ENCODE measurements at places on chromosomes 16 and 17.

- no peak for DNase-seq
These were observed 11.3 kb downstream of the CACNG4 start for GRCh38 chr17:66975614-66976378.

DNA sequence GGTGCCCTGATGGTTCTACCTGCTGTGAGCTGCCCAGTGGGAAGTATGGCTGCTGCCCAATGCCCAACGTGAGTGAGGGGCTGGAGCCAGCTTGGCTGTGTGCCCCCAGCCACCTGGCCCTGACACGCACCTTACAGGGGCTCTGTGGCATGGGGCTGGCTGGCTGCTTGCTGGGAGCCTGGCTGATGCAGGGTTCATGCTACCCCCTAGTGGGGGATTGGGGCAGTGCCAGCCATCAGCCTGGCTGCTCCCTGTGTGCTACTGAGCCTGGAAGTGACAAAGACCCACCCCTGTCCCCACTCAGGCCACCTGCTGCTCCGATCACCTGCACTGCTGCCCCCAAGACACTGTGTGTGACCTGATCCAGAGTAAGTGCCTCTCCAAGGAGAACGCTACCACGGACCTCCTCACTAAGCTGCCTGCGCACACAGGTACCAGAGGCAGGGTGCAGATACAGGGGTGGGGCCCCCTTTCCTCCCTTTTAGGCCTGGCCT, 5.7 kb downstream of the GRN start:
- DNase-seq = peak; percentile 82

DNA sequence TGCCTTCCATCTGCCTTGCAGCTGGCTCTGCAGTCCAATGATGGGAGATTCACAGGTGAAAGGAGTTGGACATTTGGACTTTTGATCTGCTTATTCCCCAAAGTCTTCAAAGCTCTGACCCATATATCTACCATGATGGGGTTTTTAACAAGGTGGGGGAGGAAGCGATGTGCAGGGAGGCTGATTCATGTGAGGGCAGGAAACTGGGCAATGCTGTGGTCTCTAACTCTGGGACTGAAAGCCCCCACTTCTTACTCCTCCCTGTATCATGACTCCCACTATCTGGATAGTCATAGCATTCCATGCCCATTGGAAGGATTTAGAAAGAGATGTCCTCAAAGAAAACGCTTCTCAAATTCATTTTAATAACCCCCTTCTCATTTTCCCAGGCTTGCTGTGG, 16.3 kb downstream of the HOXB1 start:
- no peak for DNase-seq

DNA sequence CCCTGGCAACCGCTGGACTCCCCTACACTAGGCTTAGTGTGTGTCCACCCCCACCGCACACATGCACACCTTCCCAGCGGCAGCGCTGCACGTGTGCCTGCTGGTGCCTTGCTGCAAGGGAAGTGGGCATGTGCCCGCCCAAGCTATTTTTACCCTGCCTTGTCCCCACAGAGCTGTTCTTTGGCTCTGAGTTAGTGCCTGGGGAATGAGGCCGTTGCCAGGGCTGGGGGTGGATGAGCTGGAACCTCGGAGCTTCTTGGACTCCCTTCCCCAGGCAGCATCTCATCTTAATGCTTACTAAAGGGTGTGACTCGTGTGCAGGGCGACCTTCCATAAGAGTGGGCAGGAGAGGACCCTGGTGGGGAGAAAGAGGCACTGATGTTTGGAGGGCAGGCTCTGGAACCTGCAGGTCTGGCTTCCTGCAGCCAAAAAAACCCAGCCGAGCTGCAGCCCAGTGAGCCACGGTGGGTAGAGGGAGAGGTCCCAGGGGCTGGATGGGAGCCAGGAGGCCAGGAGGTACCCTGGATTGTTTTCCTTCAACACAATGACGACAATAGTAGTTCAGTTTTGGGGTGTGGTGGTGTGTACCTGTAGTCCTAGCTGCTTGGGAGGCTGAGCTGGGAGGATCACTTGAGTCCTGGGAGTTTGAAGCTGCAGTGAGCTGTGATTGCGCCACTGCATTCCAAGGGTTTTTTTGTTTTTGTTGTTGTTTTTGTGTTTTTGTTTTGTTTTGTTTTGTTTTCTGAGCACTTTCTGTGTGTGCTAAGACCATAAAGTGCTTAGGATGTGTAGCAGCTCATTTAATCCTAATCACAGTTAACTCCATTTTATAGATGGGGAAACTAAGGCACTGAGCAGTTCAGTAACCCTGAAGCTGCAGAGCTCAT, 119.1 kb downstream of the RAB11FIP4 start:
- DNase-seq = no peak

DNA sequence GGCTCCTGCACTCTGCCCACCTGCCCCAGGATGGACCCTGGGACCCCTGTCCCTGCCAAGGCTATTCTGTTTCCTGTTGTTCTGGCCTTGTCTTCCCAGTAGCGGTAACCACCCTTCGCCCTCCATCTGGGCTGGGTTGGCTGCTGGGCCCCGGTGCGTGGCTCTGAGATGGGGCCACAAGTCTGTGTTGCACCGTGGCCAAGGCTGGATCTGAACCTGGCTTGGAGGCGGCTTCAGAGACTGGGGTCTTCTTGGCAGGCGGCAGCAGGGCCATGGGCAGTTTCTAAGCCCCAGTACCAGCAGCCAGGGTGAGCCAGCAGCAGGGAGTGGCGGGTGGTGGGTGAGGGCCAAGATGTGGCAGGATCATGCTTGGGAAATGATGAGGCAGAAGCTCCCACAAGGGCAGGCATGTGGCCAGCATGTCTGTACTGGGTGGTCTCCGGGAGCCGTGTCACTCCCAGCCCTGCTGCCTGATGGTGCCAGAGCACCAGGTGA, 12.6 kb downstream of the MAP2K3 start:
- no peak for DNase-seq

DNA sequence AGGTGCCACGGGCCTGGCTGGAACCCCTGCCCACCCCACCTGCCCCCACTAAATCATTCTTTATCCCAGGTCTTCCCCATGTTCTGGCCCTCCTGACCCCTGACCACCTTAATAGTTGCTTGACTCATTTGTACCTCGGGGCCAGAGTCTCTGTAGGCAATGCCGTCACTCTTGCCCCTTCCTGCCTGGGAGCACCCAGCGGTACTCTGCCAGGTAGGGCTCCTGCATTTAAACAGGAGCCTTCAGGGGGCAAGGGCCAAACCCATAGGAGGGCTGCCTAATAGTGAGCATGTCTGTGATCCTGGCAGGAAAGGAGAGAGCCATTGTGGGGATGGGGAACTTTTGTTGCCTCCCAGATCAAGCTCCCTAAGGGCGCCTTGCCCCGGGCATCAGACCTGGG, 8.8 kb upstream of the ITGA3 start:
- DNase-seq = no peak

DNA sequence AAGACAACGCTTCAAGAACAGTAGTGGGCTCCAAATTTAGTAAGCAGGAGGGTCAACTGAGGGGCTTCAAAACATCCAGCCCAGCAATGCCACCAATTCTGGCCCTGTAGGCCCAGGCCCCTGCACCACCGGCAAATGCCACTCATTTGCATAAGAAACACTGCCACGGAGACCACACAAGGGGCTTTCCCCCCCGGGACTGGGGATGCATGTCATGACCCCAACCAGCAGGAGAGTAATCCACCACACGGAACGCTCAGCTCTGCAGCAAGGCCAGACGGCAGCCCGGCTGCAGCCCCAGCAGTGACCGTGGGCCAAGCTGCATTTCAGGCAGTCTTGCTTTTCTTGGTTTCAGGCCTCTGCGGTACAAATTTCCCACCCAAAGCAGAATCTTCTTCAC, 14.1 kb downstream of the TMEM11 start:
- no peak for DNase-seq

DNA sequence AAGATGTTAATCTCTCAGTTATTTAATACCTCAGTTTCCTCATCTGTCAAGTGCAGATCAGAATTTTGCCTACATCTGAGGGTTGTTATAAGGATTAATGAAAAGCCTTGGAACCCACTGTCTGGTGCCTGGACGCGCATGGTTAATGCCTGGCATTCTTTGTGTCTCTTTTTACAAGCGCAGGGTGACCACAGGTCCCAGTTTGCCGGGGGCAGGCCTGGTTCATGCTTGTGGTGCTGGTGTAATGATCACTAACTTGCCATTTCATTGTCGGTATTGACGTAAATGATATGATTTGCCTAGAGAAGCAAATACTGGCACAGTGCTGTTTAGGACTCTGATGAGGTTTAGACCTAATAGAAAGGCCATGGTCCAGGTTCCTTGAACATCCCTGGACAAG, 23.1 kb downstream of the MRC2 start:
- DNase-seq = no peak

DNA sequence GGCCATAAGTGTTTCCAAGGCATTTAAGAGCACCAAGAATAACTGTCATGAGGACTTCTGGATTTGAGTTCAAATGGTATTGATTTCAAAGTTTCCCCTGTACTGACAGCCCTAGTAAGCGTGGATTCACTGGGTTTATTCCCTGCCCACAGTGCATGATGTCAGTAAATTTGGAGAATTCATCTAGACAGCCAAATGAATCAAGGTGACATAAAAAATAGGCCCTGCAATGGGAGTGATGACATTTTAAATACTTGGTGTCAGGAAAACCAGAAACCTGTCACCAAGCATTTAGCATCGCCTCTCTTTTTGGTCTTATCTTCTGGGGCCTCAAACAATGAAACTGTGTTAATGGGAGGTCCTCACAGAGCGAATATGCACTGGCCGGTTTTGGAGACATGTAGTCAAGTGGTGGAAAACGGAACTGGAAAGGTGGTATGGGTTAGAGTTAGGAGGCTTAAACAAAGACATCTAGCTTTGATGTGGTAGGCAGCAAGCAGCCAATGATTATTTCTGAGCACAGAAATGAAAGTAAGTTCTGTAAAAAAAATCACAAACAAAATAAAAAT, 29.1 kb downstream of the COG4 start:
- no peak for DNase-seq

GRCh38 chr16:82864332-82865040, 237.7 kb downstream of the CDH13 start:
- no peak for DNase-seq

- DNase-seq = no peak
These were observed 95.6 kb downstream of the STXBP4 start for GRCh38 chr17:55063885-55064874.

DNA sequence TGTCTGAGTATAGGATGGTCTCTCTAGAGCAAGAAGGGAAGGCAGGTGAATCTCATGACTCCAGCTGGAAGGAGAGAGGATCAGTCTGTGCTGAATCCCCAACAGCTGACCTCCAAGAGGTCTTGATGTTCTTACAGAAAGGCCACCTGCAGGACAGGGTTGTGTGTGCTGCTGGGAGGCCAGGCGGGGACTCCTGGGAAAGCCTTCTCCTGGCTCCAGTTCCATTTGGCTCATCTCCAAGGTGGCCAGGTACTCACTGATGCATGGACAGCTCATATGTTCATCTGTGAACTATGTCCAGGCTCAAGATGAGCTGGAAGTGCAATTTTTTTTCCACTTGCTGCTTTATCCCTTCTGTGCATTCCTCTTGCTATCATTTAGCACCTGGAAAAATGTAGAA, 730.2 kb upstream of the RBFOX1 start:
- no peak for DNase-seq

All from naive thymus-derived CD8-positive, alpha-beta T cell (primary cell).